GM12878 (cell line): ENCODE measurements at places on chromosomes 7 and 10. TPM values are rescaled to one million over a fixed set of nuclear protein-coding genes. Genes with fewer than 3 reads are reported as not detected.

DNA sequence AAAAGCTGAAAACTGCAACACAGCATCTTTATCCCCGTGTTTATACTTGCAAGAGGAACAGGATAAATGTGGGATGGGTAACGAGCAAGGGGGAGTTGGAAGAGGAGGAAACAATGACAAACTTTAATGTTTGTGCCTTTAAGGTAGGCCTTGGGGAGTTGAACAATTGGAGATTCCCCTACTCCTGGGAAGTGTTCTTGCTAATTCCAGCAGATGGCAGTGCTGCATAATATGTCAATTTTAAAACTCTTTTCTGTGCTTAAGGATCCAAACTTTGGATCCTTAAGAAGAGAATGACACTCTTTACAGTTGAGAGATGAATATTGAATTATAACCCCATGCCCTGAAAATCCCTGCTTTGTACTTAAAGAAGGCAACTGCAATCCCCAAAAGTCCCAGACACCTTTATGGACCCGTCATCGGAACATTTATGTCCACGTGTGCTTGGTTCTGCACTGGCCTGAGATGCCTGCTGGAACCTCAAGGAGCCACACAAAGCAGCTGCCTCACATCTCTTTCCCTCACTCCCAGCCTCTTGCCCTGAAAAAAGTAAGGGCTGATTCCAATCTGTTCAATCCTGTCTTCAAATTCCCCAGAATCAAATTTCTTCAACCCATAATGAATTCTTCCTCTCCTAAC is 12.0 kb downstream of the IFIT5 start:
- H3K4me3 ChIP-seq, result no peak overlapping the region
- H3K36me3 ChIP-seq, result no peaks in the 10 kb centered on the region; the same call in 1 of the 2 replicates
- H3K4me1 ChIP-seq, result no peaks in the 10 kb centered on the region
- no peak overlapping the region for H3K27ac ChIP-seq
- H3K27me3 ChIP-seq, result no peaks in the 10 kb centered on the region

Gene GIMAP7
- 3.4 and 3.9 TPM in 2 replicates for total RNA-seq

- H3K27ac ChIP-seq, result no peak overlapping the region
- no peaks in the 10 kb centered on the region for H3K36me3 ChIP-seq
- no peak overlapping the region for H3K4me3 ChIP-seq
- H3K4me1 ChIP-seq, result no peaks in the 10 kb centered on the region
- no peak for DNase-seq
- no peaks in the 10 kb centered on the region for H3K27me3 ChIP-seq
Measured at GRCh38 chr10:18104223-18104872, 35.9 kb upstream of the CACNB2 start.

Gene RAMP3
- total RNA-seq, result not detected in 2 replicates

DNA sequence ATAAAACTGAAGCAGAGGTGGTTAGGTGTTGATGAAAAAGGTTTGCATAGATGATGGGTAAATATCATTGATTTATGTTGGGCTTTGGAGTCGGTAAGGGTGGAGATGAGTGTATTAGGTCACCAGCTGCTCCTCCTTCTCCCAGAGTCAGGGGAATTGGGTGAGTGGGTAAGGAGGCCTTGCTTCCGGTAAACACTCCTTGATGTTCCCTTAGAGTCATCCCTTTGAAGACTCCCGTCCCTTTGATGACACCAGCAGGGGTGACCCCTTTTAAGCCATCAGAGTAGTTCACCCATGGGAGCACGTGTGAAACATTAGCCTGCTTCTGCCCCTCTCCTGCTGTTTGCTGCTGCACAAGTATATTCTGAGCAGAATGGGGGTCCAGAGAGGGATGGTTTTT is 92.2 kb upstream of the DKK1 start:
- no peaks in the 10 kb centered on the region for H3K27me3 ChIP-seq
- H3K4me3 ChIP-seq, result no peak overlapping the region
- H3K27ac ChIP-seq, result no peak overlapping the region
- no peak for DNase-seq

GRCh38 chr7:51789489-51789888 is 472.9 kb upstream of the COBL start:
- H3K36me3 ChIP-seq, result no peaks in the 10 kb centered on the region
- H3K4me1 ChIP-seq, result no peaks in the 10 kb centered on the region
- no peak overlapping the region for H3K27ac ChIP-seq
- H3K4me3 ChIP-seq, result no peak overlapping the region
- no peaks in the 10 kb centered on the region for H3K27me3 ChIP-seq

DNA sequence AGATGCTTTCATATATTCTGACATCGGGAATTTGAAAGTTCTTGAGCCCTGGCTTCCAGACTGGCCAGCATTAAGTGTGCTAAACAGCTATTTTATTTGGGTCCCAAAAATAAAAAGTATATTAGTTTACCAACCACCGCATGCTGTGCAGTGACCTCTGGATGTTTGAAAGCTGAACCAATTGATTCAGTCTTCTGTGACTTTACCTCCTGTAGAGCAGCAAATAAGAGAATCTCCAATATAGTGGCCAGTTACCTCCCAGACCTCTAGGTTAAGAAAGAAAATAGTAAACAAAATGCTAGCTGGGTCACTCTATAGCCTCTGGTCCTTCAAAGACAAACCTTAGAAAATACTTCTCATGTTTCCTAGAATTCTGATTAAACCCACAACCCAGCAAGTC is 424.6 kb upstream of the NFE2L3 start:
- no peaks in the 10 kb centered on the region for H3K4me1 ChIP-seq
- no peaks in the 10 kb centered on the region; the same call in 1 of the 2 replicates for H3K27me3 ChIP-seq
- no peak overlapping the region for H3K4me3 ChIP-seq
- no peak for DNase-seq

GRCh38 chr7:514242-514641 is 5.4 kb downstream of the PDGFA start:
- no peaks in the 10 kb centered on the region for H3K27me3 ChIP-seq
- H3K4me3 ChIP-seq, result no peak overlapping the region
- no peaks in the 10 kb centered on the region; the same call in 1 of the 2 replicates for H3K36me3 ChIP-seq
- H3K4me1 ChIP-seq, result no peaks in the 10 kb centered on the region
- DNase-seq, result no peak

DNA sequence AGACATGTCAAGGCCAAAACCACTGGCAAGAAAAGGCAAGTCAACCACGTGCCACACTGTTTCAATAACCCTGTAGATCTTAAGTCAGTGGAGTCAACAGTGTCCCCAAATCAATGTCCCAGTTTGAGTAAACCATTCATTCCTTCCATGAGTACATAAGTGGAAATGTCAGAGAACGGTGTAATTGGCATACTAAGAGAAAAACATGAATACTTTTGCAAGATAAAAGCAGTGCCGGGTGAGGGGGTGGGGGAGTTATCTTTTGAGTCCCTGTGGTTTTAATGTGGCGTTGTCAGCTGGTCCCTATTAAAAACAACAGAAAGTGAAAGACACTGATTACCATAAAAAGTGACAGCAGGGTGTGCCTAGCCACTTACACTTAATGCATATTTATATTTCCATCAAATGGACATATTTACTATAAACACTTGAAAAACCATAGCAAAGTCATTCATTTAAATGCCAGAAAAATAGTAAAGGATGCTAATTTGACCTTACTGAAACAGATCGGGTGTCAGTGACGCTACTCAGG is 37.8 kb downstream of the RSU1 start:
- peaks cover 18% of the 10 kb centered on the region for H3K4me1 ChIP-seq
- no peaks in the 10 kb centered on the region for H3K27me3 ChIP-seq
- no peak overlapping the region for H3K4me3 ChIP-seq
- no peak for DNase-seq
- H3K27ac ChIP-seq, result no peak overlapping the region
- H3K36me3 ChIP-seq, result no peaks in the 10 kb centered on the region

Gene ASB10
- total RNA-seq, result not detected in 2 replicates

DNA sequence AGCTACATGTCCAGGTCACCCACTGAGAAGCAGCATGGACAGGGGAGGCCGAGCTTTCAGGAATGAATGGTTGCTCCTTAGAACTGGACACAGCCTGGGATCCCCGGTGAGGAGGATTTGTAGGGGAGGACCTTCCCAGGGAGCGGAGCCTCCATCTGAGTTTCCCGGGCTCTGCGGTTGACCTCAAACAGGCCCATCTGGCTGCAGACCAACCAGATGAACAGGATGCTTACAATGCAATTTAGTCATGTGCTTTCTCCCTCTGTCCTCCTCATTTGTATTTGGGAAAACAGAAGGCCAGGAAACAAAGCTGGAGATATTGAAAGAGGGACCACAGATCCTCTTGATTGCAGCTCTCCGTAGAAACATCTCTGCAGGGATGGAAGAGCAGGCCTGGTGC is 104.8 kb downstream of the EMX2 start:
- no peaks in the 10 kb centered on the region for H3K36me3 ChIP-seq
- no peak overlapping the region for H3K4me3 ChIP-seq
- H3K4me1 ChIP-seq, result peaks cover 13% of the 10 kb centered on the region; the same call in 1 of the 2 replicates
- H3K27ac ChIP-seq, result no peak overlapping the region
- no peaks in the 10 kb centered on the region for H3K27me3 ChIP-seq

Gene RHOBTB1
- 0.21 TPM in 1 of 2 replicates, not detected in the other for total RNA-seq

Gene TMEM236
- not detected in 2 replicates for total RNA-seq

GRCh38 chr10:88116971-88117626 is 253.7 kb downstream of the PTEN start:
- H3K4me3 ChIP-seq, result peak overlapping the region; percentile 23; the same call in 1 of the 2 replicates
- peak overlapping the region; percentile 57 for H3K27ac ChIP-seq
- H3K36me3 ChIP-seq, result no peaks in the 10 kb centered on the region
- H3K4me1 ChIP-seq, result peaks cover 68% of the 10 kb centered on the region
- DNase-seq, result no peak

Gene AUTS2
- total RNA-seq, result 51.6 and 55.6 TPM in 2 replicates

DNA sequence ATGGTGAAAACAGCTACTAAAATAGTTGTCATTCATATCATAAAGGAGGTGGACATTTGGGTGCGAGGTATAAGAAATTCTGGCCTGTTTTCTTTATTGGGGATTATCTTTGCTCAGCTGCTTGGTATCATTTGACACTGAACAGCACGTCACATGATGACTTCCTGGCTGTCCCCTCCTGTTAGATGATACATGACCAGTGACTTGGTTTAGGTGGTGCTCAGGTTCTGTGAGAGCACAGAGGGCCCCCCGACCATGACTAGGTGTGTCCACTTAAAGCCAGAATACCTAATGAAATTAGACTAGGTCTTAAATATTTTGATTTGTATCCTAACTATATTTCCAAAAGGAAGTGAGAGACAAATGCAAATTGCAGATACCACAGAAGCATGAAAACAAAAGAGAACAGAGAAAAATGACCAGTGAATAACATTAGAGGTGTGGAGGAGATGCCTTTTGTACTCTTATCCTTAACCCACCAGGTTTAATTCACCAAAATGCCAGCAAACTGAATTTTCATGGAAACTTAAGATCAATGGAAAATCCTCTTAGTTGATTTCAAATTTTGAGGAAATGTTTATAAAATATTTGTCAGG is 50.6 kb upstream of the GJD4 start:
- no peaks in the 10 kb centered on the region for H3K27me3 ChIP-seq
- no peak overlapping the region for H3K4me3 ChIP-seq
- H3K36me3 ChIP-seq, result no peaks in the 10 kb centered on the region
- peaks cover 7% of the 10 kb centered on the region for H3K4me1 ChIP-seq
- no peak overlapping the region for H3K27ac ChIP-seq
- DNase-seq, result no peak

DNA sequence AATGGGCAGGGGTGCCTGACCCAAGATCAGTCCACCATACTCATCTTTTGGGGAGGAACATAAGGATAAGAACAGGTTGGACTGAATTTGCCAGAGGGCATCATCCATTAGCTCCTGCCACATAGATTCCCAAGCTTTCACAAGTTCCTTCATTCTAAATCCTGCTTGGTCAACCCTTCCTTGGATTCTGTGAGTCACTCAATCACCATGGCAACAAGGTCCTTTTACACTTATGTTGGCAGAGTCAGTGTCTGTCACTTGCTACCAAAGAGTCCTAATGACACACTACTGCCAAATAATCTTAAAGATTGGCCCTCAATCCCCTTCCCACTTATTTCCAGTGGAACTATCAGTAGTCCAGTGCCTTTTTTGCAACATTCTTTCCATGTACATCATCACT is 5.0 kb upstream of the LGI1 start:
- no peak for DNase-seq
- H3K36me3 ChIP-seq, result no peaks in the 10 kb centered on the region
- H3K27ac ChIP-seq, result no peak overlapping the region
- no peak overlapping the region for H3K4me3 ChIP-seq
- no peaks in the 10 kb centered on the region for H3K27me3 ChIP-seq

DNA sequence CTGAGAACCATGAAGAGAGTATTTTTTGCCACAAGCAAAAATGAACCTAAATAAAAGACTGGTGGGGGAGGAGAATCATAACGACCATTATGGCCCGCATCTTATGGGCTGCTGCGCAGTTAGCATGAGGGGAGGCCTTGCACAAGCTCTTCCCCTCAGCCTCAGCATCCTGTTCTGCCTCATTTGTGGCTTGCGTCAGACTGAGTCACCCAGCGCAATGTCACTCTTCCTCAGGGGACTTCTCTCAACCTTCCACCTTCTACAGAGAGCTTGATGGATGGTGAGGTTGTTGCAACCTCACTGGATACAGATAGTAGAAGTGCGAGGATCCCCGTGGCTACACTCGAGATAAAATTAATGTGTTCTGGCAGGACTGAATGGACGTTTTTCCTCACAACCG is 16.8 kb upstream of the GPR15LG start:
- H3K27ac ChIP-seq, result no peak overlapping the region
- no peaks in the 10 kb centered on the region; the same call in 1 of the 2 replicates for H3K36me3 ChIP-seq
- peaks cover 7% of the 10 kb centered on the region for H3K4me1 ChIP-seq
- no peak for DNase-seq
- no peaks in the 10 kb centered on the region for H3K27me3 ChIP-seq

Gene TAS2R41
- total RNA-seq, result not detected in 2 replicates

- no peaks in the 10 kb centered on the region; the same call in 1 of the 2 replicates for H3K27me3 ChIP-seq
- no peaks in the 10 kb centered on the region for H3K36me3 ChIP-seq
- H3K4me3 ChIP-seq, result no peak overlapping the region
- no peaks in the 10 kb centered on the region for H3K4me1 ChIP-seq
- DNase-seq, result no peak
- no peak overlapping the region for H3K27ac ChIP-seq
Measured at GRCh38 chr7:44283381-44284211, 41.8 kb downstream of the CAMK2B start.

DNA sequence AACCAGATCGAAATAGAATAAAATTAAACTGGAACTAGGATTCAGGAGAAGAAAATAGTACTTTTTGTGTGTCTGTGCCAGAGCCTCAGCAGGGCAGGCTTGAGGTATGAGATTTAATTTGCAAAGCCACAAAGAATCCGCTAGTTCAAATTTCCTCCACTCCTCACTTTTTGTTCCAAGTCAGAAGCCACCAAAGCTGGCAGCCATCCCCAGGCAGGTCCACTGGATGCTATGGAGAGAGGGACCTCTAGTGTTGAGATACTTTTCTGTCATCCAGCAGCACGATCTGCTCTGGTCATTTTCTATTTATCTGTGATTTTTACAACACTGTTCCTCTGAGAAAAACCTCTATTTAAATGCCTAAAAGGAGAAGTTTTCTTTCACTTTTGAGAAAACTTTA is 147.9 kb upstream of the FRMD4A start:
- no peaks in the 10 kb centered on the region for H3K4me1 ChIP-seq
- no peak for DNase-seq
- H3K27ac ChIP-seq, result no peak overlapping the region
- no peaks in the 10 kb centered on the region for H3K36me3 ChIP-seq

Gene VDAC2
- total RNA-seq, result 178 and 185 TPM in 2 replicates

Gene IKZF1
- total RNA-seq, result 125 and 131 TPM in 2 replicates

GRCh38 chr10:68099736-68100135 is 9.6 kb upstream of the MYPN start:
- H3K36me3 ChIP-seq, result no peaks in the 10 kb centered on the region
- no peaks in the 10 kb centered on the region for H3K27me3 ChIP-seq
- no peak for DNase-seq
- no peak overlapping the region for H3K27ac ChIP-seq

- H3K4me3 ChIP-seq, result no peak overlapping the region
- no peaks in the 10 kb centered on the region for H3K36me3 ChIP-seq
- no peak for DNase-seq
Measured at GRCh38 chr7:139943401-139943800, 114.3 kb downstream of the TBXAS1 start.
